Stimulated activated naive B cell treated with anti-CD40 and anti-IgM and Interleukin-4, amounts not matched to agents 10 μg/mL and 1 μg/mL and 100 μg/mL, for 72 hours (primary cell): ENCODE measurements at places on chromosomes 4 and X.
A peak's percentile ranks its signal among the peaks of the same experiment; 100 is the strongest.

DNA sequence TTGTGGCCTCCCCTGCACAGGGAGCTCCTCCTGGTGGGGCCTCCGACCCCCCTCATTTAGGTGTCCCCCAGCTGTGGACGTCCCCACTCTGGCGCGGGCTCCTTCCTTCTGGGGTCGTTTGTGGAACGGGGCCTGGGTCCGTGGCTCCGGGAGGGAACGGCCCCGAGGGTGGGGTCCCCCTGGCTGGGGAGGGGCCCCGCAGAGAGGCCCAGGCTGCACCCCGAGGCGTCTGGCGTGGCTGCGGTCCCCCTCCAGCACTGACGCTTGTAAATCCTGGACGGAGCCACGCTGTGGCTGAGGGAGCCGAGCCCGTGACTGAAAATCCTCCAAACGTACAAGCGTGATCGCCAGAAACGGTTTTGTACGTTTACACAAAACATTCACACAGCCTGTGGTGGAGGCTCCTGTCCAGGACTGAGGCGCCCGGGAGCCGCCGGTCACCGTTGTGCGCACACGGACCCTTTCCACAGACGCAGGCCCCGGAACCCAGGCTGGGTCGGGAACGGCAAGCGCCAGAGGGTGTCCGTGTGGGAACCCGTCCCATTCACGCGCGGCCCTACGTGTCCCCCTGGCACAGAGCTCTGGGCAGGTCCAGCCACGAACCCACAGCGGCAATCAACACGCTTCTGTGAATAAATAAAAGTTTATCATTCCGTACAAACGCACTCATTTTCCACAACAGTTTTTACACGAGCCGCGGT lies 15.2 kb upstream of the GTPBP6 start:
- no peak for DNase-seq

DNA sequence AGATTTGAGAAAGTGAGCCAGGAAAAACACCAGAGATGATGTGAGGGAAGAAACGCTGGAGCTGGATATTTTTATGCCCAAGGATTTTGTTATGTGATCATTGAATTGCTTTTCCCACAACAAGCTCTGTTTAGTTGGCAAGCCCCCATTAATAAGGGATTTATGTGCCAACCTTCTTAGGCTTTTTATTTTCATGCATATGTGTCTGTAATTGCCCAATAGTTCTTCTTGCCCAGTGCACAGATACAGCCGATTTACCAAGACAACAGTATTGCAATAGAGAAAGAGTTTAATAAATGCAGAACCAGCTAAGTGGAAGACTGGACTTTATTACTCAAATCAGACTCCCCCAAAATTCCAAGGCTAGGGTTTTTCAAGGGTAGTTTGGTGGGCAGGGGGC lies 57.7 kb downstream of the TRIM2 start:
- no peak for DNase-seq

DNA sequence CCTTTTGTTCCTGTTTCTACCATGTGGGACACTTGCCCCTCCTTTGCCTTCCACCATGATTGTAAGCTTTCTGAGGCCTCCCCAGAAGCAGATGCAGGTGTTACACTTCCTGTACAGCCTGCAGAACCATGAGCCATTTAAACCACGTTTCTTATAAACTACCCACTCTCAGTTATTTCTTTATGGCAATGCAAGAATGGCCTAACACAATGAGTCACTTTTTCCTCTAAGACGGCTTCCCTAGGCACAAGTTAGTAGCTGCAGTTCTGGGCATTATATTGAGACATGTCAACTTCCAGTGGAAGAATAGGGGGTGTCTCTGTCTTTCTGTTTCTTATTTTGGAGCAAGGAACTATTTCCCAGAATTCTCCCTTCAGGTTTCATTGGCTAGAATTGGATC lies 32.9 kb upstream of the DIPK2B start:
- DNase-seq: no peak

DNA sequence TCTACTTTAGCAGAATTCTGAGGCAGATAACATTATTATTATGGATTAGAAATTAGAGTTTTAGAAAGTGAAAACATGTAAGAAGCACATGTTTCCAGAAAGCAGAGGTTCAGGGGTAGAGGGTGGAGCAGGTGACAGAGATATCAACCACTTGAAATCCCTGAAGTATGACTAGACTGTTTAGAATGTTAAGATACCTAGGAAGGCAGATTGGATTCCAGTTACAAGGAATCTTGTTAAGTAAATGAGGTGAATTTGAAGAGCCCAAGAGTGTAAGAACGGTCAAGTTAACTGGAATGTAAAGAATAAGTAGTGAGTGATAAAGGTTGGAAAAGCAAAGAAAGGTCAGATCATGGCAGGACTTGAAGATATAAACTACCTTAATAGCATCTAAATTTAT lies 37.6 kb downstream of the ARSJ start:
- no peak for DNase-seq

DNA sequence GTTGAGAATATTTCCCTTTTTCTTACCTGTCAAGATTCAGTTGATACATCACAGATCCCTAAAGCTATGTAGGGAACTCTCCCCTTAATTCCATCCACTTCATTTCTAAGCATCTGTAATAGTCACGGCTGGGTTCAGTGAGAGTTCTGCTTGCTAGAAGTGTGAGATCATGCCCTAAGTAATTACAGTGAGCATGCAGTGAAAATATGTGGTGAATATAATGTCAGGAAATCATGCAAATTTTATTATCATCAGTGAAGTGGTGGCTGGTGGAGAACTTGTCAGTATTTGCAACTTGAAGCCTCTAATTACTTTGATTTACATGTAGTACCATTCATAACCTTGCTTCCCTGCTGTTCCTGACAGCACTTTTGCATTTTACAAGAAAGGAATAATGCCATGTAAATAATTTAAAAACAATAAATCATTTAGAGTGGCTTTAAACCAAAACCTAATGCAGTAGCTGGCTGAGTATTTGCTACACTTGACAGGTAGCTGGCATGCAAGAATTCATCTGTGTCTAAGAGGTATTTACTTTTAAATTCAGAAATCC lies 28.3 kb upstream of the CFAP299 start:
- no peak for DNase-seq

DNA sequence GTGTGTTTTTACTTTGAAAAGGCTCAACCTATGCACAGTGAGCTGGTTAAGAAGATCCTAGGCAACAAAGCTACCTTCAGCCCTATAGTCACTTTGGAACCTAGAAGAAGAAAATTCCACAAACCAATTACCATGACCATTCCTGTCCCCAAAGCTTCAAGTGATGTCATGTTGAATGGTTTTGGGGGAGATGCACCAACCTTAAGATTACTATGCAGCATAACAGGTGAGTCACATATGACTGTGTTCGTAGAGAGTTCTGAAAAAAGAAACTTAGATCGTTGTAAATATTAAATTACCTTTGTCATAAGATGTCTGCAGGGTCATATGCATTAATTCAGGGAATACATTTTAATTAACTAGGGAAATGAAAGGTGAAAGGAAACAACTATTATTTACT lies 287.1 kb downstream of the ANK2 start:
- DNase-seq: no peak

GRCh38 chr4:76277667-76278066 lies 26.1 kb downstream of the FAM47E start:
- DNase-seq: no peak

- no peak for DNase-seq
Measured at GRCh38 chrX:23332888-23333821, 1.5 kb upstream of the PTCHD1 start.

- DNase-seq: no peak
Measured at GRCh38 chrX:15356444-15356843, 21.1 kb upstream of the PIGA start.

DNA sequence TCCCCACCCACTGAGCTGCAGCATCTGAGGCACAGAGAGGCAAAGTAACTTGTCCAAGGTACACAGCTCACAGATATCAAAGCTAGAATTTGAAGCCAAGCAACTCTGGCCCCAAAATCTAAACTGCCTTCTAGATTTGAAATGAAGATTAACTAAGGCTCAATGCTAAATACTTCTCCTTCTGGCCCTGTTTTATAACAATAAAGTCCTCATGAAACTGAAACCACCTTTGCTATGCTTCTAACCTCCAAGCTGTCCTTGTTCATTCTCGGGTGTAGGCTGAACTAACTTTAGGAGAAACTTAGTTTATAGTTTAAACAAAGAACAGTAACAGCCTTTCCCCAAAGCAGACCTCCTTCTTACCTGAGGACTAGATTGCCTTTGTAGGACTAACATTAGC lies 93.6 kb downstream of the DCTD start:
- no peak for DNase-seq

GRCh38 chr4:114019276-114019968 lies 40.0 kb upstream of the ARSJ start:
- DNase-seq: no peak

DNA sequence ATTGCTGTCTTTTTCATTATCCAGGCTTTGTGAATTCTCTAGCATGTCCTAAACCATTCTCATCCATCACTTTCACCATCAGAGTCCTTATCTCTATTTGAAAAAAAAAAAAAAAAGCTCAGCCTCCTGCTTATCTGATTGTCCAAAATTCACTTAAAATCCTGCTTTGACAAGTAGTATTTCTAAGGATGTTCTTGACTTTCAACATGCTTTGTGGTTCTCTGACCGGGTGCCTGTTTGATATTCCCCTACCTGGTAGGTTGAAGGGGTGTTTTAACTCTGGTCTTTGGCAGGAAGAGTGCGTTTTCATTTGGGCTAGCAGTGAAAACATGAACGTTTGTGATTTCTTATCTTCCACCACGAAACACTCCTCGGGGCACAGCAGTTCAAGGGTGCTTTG lies 17.3 kb upstream of the BBS12 start:
- no peak for DNase-seq

- DNase-seq: no peak
Measured at GRCh38 chrX:70405003-70405402, 18.1 kb upstream of the GDPD2 start.

DNA sequence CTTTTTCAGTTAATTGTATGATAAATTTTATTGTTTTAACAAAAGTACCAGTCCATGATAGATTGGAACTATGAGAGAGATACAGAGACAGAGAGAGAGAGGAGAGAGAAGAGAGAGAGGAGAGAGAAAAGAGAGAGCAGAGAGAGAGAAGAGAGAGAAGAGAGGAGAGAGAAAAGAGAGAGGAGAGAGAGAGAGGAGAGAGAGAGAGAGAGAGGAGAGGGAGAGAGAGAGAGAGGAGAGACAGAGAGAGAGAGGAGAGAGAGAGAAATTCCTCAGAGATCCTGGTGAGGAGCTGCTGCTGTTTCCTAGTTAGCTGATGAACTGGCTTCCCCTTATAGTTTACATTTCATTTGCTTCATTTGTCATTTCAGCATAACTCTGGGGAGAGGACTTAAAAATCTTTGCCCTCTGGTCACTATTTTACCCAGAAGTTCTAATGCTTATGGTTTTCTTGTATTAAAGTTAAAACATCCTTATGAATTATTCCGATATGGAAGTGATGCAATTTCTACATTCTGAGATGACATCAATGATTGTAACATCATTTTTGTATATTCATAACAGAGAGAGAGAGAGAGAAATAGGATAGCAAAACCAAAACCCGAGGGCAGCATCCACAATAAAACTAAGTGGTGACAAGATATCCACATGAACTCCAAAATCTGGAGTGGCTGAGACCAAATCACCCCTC lies 10.8 kb downstream of the CTAG1A start:
- no peak for DNase-seq

DNA sequence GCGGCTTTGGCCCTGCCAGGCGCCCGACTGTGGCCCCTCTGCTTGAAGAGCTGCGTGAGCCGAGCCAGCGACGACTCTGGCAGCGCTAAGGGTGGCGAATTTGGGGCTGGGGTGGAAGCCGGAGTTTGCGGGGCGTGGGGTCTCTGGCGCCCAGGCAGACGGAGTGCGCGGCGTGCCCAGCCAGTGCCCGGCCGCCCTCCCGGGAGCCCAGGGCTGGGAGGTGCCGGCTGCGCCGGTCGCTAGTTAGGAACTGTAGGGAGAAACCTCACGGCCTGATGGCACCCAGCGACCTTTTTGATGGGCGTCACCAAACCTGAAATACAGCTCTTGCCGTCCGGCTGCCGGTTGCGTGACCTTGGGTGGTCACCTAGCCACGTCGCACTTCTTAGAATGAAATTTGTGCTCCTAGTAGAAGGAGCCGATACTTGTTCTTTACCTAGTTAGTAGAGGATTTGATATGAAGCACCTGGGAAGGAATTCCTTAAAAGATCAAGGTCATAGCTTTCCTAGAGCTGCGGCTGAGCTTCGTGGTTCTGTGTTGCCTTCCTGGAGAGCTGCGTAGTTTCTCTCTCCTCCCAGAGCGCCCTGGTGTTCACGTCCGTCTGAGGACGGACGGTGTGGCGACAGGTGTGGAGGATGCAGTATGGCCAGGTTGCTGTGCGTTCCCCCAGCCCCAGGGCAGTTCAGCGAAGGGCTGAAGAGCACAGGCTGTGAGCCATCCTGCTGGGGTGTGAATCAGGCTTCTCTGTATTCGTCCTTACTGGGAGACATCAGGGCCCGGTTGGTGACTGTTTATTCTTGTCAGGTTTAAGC lies 680 bp downstream of the MAEA start:
- no peak for DNase-seq

GRCh38 chr4:33427676-33428075 lies 2707.5 kb downstream of the PCDH7 start:
- no peak for DNase-seq

DNA sequence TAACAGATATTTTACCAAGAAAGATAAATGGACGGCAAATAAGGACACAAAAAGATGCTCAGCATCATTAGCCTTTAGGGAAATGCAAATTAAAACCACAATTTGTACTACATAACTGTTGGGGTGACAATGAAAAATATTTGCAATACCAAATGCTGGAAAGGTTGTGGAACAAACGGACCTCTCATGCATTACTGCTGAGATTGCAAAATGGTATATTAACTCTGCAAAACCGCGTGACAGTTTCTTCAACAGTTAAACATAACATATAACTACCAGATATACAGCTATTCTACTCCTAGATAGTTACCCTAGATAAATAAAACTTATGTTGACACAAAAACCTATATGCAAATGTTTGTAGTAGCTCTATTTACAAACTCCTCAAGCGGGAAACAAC lies 6.3 kb upstream of the OTC start:
- DNase-seq: no peak

- DNase-seq: no peak
Measured at GRCh38 chrX:118114971-118115370, 1.6 kb downstream of the KLHL13 start.

- DNase-seq: peak; percentile 28
Measured at GRCh38 chr4:110622841-110623717, at the start of gene PITX2. PITX2 (minus strand) TSS chr4:110623077; CDS start chr4:110622460, 617 bp downstream.

DNA sequence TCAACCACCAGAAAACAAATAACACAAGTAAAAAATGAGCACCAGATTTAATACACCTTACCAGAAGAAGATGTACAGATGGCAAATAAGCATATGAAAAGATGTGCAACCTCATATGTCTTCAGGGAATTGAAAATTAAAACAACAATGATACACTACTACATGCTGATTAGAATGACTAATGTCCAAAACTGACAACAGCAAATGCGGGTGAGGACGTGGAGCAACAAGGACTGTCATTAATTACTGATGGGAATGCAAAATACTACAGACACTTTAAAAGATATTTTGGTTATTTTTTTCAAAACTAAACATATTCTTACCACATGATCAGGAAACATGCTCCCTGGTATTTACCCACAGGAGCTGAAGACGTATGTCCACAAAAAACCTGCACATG lies 140.3 kb downstream of the FRYL start:
- no peak for DNase-seq

GRCh38 chrX:43661521-43662240 lies 5.6 kb downstream of the MAOA start:
- DNase-seq: no peak

GRCh38 chr4:1406394-1406980 lies at the start of gene NKX1-1:
NKX1-1 (minus strand) TSS chr4:1406442; CDS start chr4:1406442, 0 bp downstream.
- DNase-seq: no peak
